Epithelial cell of proximal tubule (primary cell): ENCODE measurements at places on chromosomes 1 and 21. TPM values are rescaled to one million over a fixed set of nuclear protein-coding genes. Genes with fewer than 3 reads are reported as not detected.

TNFSF4 gene
- 0.29 and 0.35 TPM in 2 replicates for total RNA-seq

CD1B gene
- not detected in 2 replicates for total RNA-seq

VTCN1 gene
- total RNA-seq = 1.2 and 4.3 TPM in 2 replicates

NBPF6 gene
- not detected in 2 replicates for total RNA-seq

ARHGEF16 gene
- total RNA-seq = 27.1 and 36.6 TPM in 2 replicates

DIO1 gene
- total RNA-seq = not detected in 2 replicates

TPTE gene
- not detected in 2 replicates for total RNA-seq

TLR5 gene
- total RNA-seq = under 0.01 and 0.12 TPM in 2 replicates

REN gene
- 0.12 TPM in 1 of 2 replicates, not detected in the other for total RNA-seq

LORICRIN gene
- total RNA-seq = not detected in 2 replicates

ESRRG gene
- 0.36 and 0.52 TPM in 2 replicates for total RNA-seq

LYST gene
- total RNA-seq = 2.5 and 10.3 TPM in 2 replicates

RPE65 gene
- not detected in 2 replicates for total RNA-seq

KLHDC8A gene
- total RNA-seq = 0.80 and 9.6 TPM in 2 replicates

ATG4C gene
- 7.1 and 8.0 TPM in 2 replicates for total RNA-seq

C1orf185 gene
- total RNA-seq = not detected in 2 replicates

AMIGO1 gene
- 0.87 and 0.92 TPM in 2 replicates for total RNA-seq

MKNK1 gene
- 19.2 and 19.4 TPM in 2 replicates for total RNA-seq

FMO1 gene
- not detected in 2 replicates for total RNA-seq

CFHR4 gene
- not detected in 2 replicates for total RNA-seq

LCE2A gene
- total RNA-seq = not detected in 2 replicates

NTNG1 gene
- 25.8 and 32.0 TPM in 2 replicates for total RNA-seq

NHLH1 gene
- not detected in 2 replicates for total RNA-seq
